ENCODE measurements at places on chromosomes 7 and 10.
A peak's percentile ranks its signal among the peaks of the same experiment; 100 is the strongest.

GRCh38 chr7:144494355-144494754 is 90.9 kb upstream of the NOBOX start:
- no peak for DNase-seq

DNA sequence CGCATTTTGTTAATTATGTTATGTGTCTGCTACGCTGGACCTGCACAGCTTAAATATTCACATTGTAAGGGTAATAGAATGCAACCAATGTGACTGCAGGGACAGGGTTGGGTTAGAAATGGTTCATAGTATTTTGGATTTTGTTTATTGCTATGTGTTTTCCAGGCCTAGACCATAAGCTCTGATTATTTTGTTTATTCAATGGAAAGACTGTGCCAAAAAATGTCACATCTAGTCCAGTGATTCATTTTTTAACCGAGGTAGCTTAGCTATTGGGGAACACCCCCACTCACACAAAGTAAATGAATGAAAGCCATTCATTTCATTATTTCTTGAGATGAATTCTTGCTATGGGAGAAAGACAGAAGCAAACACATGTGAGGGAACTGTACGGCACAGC is 516.5 kb upstream of the ANKRD30A start:
- no peak for DNase-seq

- no peak for DNase-seq
Observed at GRCh38 chr10:33040436-33040835, 82.4 kb upstream of the ITGB1 start.

- peak; percentile 98 for DNase-seq
Observed at GRCh38 chr10:62384057-62384446, 9.9 kb downstream of the ZNF365 start.

DNA sequence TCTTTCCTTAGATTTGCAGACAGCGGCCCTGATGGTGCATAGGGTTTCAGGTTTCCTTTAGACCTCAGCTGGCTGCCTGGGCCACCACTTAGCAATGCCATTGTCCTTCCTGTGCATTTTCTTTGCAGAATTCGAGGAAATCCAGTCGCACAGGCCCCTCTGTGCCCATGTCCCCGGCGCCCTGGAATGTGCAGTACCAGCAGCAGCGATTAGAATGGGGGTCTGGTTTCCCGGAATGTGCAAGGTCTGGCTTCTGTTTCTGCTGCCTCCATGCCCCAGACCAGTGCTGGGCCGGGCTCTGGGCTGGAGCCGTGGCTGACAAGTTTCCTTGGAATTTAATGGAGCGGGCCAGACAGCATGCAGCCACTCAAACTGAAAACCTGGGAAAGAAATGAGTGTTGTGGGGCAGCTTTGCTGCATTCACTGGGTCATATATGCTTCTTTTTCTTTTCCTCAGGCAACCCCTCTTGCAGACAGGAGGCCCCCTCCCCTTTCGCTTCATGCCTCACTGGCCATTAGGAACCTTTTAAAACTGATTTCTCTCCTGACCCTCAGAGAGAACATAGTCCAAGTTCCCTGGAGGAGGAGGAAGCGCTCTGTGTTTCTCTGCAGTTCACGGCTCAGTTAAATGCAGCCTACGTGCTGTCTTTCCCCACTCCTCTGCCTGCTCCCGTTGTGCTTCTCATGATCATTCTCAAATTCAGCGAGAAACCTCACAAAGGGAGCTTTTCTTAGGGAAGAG is 14.4 kb downstream of the HTRA1 start:
- no peak for DNase-seq

DNA sequence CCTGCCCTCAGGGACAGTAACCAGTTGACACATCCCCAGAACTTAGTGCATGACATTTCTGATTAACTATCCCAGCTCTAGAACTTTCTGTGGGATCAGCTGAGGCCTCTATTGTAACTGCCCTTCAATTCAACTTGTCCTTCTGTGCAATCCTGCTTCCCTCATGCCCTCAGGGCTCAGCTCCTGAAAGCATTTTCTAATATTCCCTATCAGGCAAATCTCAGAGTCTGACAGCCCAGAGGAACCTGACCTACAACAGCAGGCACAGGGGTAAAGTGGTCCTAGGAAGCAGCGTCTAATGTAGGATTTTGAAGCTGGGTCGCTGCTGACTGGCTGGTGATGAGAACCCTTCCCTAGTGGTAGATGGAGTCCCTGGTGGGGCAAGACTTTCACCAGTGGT is 13.6 kb upstream of the STN1 start:
- no peak for DNase-seq

GRCh38 chr7:87356448-87356847 is 11.0 kb downstream of the CROT start:
- DNase-seq, result no peak

GRCh38 chr10:76902949-76903348 is 734.7 kb downstream of the KCNMA1 start:
- peak; percentile 17 for DNase-seq

- DNase-seq, result peak; percentile 48
Observed at GRCh38 chr7:22150221-22150620, 204.5 kb upstream of the CDCA7L start.

DNA sequence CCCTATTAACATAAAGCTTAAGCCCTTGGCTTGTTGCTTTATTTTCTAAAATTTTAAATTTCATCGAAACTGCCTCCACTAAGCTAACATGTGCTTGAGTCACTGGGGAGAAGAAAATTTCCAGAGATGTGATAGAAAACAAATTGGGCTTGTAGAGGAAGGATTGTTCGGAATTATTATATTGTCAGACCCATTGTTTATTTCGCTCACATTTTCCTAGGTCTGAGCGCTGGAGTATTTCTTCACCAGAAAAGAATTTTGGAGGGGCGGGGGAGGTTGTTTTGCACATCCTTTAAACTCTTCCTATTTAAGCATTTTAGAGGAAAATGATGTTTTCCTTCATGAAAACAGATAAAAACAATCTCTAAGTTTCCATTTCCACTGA is 29.1 kb downstream of the CELF2 start:
- DNase-seq, result no peak
